ENCODE measurements at places on chromosomes 4 and X.

- DNase-seq = no peak
Measured at GRCh38 chr4:86653237-86653865, 59.2 kb downstream of the PTPN13 start.

GRCh38 chr4:73619346-73619745 lies 890 bp downstream of the RASSF6 start:
- no peak for DNase-seq

DNA sequence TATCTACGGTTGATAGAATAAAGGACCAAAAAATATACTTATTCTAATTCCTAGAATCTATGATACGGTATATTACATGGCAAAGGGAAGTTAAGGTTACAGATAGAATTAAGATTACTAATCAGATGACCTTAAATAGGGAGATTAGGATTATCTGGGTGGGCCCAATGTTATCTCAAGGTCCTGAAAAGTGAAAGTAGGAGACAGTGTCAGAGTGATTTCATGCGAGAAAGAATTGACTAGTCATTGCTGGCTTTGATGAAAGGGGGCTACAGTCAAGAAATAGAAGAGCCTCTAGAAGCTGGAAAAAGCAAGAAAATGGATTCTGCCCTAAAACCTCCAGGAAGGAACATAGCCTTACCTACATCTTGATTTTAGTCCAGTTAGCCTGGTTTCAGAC lies 176.9 kb upstream of the PPP1R2C start:
- no peak for DNase-seq

- DNase-seq = no peak
Measured at GRCh38 chr4:189267312-189267965, 673.2 kb upstream of the FRG1 start.

GRCh38 chr4:152731997-152732396 lies 47.5 kb downstream of the TIGD4 start:
- DNase-seq = no peak

- DNase-seq = no peak
Measured at GRCh38 chr4:13918991-13919441, 291.5 kb upstream of the BOD1L1 start.

- no peak for DNase-seq
Measured at GRCh38 chr4:14247767-14248166, 620.2 kb upstream of the BOD1L1 start.

DNA sequence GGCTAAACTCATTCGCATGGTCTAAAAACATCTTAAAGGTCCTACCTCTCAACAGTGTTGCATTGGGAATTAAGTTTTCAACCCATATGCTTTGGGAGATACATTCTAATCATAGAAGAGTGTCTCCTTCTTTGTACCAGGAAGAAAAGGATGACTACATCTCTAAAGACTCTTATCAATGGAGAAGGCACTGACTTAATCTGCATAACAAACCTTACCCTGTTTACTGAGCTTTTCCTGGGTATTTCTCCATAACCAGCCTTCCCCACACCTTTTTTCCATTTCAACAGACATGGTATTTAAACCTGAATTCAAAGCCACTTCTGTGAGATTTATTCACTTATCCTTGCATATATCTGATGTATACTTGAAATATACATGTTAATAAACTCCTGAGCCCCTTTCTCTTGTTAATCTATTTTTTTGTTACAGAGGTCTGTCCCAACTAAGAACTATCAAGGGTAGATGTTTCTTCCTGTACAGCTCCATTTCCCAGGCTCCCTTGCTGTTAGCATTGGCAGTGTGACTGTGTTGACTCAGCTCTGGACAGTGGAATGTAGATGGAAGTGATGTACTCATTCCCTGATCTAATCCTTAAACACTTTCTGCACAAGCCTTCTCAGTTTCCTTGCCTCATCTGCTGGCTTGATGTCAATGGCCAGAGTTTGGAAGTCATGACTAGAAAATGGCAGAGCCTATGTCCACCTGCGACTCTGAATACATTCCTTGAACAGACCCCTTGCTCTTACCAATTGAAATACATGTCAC lies 148.9 kb upstream of the CPEB2 start:
- peak; percentile 90 for DNase-seq

DNA sequence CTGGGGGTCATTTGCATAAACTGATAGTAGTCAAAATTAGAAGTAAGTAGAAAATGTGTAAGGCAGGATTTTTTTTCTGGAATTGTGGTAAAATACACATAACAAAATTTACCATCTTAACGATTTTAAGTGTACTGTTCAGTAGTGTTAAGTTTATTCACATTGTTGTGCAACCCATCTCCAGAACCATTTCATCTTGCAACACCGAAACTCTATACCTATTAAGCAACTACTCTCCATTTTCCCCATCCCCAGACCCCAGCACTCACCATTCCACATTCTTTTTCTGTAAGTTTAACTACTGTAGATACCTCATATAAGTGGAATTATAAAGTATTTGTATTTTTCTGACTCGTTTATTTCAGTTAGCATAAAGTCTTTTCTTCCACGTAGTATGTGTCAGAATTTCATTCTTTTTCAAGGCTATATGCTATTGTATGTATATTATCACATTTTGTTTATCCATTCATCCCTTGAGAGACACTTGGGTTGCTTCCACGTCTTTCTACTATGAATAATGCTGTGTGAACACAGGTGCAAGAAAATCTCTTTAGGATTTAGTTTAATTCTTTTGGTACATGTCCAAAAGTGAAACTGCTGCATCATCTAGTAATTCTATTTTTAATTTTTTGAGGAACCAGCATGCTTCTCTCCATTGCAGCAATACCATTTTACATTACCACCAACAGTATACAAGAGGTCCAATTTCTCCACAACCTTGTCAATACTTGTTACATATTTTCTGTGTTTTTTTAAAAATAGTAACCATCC lies 39.1 kb upstream of the NSUN7 start:
- no peak for DNase-seq

DNA sequence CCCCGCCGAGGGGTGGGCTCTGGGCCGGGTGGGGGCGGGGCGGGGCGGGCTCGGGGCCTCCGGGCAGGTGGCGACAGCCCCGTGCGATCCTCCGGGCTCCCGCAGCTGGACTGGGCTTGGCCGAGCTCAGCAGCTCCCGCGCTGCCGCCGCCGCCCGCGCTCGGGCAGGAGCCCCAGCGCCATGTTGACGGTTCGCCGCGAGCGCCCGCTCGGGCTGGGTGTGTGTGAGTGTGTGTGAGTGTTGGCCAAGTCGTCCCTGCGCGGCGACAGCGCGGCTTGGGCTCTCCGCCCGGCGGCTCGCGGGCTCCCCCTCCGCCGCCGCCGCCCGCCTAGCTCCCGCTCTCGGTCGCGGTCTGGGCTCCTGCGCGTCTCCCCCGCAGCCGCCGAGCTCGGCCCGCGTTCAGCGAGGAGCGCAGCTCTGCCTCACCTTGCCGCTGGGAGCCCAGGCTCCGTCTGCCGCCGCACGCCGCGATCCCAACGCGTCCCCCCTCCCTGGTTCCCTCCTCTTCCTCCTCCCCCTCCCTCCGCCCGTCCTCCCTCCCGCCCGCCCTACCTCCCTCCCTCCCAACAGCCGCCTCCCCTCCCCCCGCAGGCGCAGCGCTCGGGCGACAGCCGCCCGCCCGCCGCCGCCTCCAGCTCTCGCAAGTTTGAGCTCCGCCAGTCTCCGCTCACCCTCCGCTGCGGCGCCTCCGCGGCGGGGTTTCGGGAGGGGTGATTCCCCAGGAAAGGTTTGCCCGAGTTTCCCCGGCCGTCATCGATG lies at the start of gene BCOR:
BCOR (minus strand) TSS at position 455 of the 760 bp plus-strand sequence. CDS start 20,029 bp downstream, outside the sequence.
- DNase-seq = peak; percentile 72

GRCh38 chrX:38211891-38212635 lies 8.6 kb downstream of the SRPX start:
- no peak for DNase-seq

GRCh38 chr4:110733901-110734300 lies 111.0 kb upstream of the PITX2 start:
- no peak for DNase-seq

GRCh38 chrX:79140731-79141130 lies 3.8 kb upstream of the GPR174 start:
- DNase-seq = no peak

DNA sequence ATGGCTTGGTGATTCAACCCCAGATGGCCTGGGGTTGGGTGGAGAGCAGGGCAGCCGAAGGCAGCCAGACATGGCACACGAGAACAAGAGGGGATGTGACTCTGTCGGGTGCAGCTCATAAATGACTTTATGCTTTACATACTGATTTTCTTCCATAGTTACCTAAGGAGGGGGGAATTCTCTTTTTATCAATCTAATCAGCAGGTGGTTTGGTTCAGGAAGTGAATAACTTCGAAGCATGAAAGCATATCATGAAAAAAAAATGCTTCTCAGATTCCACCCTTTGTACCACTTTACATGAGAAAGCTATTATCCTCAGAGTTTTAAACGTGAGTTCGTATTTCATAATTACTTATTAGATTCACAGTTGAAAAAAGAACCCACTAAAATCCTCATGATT lies 908.9 kb upstream of the LCORL start:
- peak; percentile 11 for DNase-seq

DNA sequence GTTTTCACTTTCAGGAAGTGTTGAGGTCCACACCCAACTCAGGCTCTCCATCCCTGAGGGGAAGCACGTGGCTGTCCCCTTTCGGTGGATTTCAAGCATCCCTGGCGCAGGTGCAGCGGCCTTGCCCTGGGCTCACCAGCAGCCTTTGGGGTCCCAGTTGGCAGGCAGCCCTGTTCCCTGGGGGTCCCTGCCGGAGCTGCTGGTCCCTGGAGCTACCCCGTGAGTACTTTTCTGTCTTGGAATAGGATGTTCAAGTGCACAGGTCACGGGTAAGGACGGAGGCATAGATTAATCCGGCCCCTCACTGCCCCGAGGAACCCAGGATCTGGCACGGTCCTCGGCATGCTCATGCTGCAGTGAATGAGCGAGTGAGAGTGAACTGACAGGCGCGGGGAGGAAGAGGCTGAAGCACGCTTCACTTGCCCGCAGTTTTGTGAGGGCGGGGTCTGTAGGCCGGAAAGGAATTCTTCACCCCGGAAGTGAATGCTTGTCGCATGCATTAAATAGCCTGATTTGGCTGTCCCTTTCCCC lies 117.2 kb upstream of the FAT1 start:
- no peak for DNase-seq

DNA sequence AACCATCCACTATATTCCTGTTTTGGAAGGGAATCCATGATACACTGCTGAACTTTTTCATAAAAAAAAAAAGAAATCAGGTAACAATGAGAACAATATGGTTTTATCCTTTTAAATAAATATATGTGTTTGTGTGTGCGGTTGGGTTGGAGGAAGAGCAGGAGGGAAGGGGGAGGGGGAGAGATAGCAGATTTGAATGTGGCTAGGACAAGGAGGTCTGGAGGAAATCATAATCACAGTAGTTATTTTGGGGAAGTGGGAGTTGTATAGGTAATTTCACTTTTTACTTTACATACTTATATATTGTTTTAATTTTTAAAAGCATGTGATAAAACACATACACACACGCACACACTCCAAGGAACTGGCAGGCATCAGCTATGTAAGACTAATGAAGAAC lies 134.5 kb upstream of the MBNL3 start:
- DNase-seq = no peak

DNA sequence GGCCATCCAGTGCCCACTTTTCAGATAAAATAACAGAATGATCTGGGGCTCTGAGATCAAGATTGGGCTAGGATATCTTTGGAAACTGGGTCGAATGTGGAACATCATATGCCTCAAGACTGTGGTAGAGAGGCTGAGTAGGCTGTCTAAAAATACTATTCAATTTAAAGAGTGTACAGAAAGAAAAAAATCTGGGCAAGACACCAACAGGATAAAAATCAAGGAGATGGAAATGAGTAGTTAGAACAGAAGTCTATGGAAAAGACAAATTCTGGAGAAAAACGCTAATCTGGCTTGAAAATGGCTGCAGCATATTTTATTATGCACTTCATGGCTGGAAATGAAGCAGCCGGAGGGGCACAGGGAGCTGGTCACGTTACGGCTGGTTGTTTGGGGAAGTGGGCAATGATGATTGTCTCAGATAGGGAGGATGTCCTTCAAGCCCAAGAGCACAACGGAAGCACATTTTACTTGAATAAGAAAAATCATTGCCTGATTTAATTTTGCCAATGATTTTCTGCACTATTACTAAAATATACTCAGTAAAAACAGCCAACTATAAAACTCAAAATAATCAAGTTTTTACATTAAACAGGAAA lies 27.1 kb upstream of the MAPK10 start:
- DNase-seq = no peak

DNA sequence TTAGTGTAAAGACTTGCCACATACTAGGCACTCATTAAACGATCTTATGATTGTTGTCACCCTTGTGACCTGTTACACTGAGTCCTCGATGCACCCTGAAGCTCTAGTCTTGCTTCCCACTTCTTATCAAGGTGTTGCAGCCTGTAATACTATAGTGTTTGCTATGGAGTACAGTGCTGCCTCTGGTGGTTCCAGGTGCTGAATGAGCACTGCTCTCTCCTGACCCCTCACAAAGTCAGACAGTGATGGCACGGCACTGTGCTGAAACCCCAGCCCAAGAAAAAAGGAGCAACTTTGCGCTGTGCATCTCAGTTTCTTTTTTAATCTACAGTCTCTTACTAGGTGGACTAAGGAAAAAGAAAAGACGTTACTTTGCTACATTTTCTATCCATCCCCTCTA lies 106.3 kb downstream of the GC start:
- no peak for DNase-seq

Data from kidney tubule cell (primary cell).